Islet precursor cell (in vitro differentiated cells): ENCODE measurements at places on chromosomes 4 and X.

GRCh38 chrX:17584248-17584681, 153.0 kb upstream of the SCML1 start:
- no peak for DNase-seq

DNA sequence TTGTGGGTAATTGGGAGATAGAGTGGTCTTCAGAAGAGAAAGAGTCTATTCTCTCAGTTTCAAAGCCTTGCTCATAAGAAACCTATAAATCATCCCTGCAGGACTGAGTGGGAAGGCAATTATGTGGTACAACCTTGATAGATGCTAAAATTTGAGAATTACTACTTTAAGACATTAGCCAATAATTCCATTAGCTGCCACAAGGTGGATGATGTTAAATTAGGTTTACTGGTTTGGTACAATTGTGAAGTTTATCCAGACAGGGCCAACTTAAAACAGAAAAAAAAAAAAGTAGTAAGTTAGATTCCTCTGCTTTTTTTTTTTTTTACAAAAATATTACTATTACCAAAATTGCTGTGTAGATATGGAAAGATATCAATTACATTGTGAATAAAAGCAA, 73.2 kb upstream of the AMOT start:
- no peak for DNase-seq

DNA sequence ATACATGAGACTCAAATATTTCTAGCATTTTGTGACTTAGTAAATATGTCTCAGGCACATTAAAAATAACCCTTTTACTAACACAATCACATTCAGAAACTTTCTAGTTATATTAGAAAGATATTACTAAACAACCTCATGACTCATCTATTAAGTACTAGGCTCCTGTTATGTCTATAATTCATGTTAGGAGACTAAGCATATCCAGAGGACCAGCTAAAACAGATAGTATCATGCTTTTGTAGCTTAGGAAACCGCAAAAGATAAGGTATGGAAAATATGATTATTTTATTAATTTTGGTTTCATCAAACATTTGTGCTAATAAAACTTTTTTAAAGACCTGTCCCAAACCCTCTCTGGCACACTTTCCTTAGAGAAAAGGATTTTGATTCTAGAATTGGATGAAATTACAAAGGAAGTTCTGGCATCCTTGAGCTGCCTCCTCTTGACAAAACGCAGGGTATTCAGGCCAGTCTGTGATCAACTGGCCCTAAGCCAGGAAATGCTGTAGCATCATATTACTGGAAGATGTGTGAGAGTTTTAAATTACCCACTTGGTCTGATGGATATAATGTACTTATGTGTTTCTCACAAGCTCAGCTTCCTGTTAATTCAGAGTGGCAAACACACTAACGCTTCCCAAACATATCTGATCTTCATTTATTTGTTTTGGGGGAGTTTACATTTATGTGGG, 60.4 kb downstream of the NRK start:
- no peak for DNase-seq

DNA sequence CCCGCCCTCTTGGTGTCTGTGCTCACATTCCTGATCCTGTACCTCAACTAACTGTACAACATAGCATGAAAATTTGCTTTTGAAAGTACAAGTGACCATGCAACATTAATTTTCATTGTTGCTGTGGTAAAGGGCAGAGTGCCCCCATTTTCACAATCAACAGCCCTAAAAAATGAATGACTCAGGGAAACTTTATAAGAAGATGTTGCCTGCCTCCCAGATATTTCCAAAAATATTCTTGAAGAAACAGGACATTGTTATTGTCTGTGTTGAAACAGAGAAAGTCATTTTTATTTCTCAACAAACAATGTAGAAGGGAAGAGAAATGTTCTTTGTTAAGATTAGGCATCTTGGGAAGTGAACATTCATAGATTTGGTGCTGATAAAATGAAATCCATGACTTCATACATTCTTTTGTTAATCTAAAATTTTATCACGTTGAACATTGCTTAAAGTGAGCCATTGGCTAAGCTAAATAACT, 113.9 kb upstream of the ANXA3 start:
- no peak for DNase-seq
